ENCODE measurements at places on chromosomes 5 and 9.

- no peak for DNase-seq
These were observed 173.9 kb downstream of the WDR70 start for GRCh38 chr5:37552770-37553719.

DNA sequence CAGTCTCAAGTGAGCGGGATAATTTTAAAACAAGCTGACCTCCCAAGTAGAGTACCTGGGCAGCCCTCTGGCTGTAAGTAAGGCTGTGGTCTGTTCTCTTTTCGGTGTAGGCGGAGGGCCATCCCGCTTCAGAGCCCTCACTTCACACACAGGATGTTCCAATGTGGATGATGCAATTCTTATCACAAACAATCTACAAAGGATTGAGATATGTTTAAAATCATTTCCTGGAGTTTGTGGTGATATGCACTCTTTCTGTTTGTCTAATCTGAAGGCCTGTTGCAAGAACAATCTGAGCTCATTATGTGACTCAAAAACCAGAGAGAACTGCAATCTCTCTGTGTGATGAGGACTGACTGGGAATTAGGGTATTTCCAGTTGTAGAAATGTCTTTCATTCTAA, 42.5 kb downstream of the ITGA2 start:
- no peak for DNase-seq

GRCh38 chr9:111843971-111844370, 49.2 kb upstream of the SHOC1 start:
- DNase-seq, result no peak

- DNase-seq, result no peak
These were observed 50.1 kb downstream of the TMEM167A start for GRCh38 chr5:83026930-83027687.

DNA sequence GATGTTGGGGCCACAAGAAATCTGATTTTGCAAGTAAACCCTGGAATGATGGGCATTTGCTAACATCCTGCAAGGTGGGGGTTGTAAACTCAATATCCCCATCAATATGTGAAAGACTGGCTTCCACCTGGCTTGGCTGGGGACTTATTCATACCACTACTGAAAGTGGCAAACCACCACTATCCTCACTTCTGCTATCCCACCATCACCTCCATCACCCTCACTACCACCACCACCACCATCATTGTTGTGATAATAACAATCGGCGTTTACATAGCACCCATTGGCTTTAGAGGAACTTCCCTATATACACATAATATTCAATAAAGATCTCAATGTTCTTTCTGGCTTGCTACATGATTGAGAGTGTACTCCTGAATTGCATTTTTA, 224.7 kb upstream of the DAP start:
- DNase-seq, result no peak

- no peak for DNase-seq
These were observed 74.3 kb downstream of the LRSAM1 start for GRCh38 chr9:127525401-127526188.

DNA sequence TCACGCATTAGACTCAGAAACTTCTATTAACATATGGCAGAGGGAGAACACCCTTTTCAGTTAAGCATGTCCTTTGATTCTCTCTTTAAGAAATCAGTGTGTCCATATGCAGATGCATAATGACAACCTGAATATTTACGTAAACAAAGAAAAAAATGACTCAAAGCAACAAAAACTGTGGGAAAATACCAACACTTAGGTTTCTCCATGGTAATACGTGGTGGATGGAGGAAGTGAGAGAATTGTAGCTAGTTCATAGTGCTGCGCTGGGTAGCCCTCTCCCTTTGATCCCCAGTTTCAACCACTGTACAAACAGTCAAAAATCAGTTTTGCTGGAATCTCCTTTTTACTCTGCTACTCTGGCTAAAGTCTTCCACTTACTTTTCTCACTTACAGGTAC, 2.0 kb upstream of the MAP3K1 start:
- no peak for DNase-seq

GRCh38 chr9:734831-735511, 106.5 kb upstream of the DMRT1 start:
- no peak for DNase-seq

DNA sequence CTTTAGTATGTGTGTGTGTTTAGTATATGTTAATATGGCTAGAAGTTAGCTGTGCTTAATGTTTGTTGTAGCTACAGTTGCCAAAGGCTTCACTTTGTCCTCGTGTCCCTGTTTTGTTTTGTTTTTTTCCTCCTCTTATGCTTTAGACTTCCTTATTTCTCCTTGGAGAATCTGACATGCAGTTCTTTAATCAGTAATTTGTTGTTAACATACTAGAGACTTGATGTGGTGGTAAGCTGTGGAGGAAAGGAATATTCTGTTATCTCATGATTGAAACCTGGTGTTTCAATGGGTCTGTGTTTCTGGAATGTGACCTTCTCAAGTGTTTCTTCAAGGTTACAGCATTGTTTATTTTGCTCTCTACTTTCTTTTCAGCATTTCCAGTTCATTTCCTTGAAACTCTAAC, 515.6 kb upstream of the ST8SIA4 start:
- DNase-seq, result no peak

DNA sequence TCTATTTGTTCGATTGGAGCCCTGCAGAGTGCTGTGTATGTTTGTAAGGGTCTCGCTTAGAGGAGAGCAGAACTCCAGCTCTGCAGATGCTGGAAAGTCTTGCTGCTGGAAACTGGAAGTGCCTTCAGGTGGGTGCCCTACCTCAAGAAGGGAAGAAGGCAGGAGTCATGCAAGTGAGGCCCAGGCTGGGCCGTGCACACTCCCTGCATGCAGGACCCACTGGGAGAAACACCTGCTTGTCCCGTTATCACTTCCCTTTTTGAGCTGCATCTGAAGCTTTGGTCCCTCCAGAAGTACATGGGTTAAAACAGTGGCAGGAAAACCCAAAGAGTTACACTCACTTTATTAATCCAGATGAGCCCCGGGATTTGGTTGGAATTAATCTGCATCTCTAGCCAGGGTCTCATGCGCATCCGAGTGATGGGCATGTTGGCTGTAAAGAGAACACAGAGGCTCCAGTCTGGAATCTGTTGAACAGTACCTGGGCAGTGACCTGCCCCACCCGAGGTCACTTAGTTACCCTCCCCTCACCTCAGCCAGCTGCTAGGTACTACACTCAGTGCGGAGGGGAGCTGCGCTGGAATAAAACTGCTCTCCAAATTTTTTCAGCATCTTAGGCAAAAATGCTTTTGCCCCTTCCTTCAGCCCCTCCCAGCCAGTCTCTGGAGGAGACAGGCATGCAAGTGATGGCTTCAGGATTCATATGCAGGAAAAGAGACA, 1.4 kb downstream of the IRF1 start:
- DNase-seq, result no peak

- DNase-seq, result no peak
These were observed 5.9 kb upstream of the GADD45G start for GRCh38 chr9:89598926-89599325.

DNA sequence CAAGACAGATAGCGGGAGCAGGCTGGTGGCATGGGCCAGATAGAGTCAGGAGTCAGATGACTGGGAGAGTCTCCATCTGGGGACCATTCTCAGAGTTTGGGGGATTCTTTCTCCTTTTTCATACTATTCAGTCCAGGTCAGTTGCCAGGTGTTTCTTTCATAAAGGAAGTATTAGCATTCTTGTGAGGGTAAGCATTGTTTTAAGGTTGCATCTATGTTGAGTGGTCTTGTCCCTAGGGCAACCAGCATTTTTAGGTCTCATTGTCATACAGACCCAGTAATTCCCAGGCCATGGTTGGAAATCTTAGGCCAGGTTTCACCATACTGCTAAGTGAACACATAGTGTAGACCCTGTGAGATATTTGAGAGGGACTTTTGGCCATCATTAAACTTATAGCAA, 122.3 kb upstream of the POC5 start:
- no peak for DNase-seq

GRCh38 chr5:57653636-57654290, 171.2 kb upstream of the ACTBL2 start:
- no peak for DNase-seq

DNA sequence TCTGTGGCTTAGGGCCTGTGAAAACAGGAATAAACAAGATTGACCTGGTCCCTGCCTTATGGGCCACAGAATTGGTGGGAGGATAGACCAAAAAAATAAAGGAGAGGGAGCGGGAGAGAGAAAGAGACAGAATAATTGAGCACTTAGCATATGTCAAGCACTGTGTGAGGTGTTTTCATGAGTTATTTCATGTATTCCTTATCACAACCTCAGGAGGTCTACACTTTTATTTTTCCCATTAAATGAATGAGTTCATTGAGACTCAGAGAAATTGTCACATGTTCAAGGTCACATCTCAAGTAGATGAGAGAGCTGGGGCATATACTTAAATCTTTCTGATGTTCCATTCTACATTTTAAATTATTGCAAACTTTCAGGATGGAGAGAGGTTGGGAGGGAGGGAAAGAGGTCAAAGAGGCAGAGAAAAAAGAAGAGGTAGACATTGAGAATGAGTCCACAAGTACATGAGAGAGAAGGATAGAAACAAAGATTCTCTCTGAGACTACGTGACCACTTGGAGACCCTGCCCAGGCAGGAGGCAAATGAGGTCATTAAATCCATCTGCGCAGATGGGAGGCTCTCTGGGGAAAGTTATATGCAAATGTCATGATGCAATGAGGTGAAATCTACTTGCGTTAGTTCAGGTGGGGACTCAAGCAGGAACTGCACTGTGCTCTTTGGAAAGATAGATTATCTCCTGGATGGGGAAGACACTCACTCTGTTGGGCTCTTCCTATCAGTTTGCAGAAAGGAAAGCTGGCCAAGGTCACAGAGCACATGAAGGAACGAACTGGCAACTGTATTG, 241.5 kb downstream of the PAPPA start:
- DNase-seq, result no peak

- DNase-seq, result no peak
These were observed 167.2 kb downstream of the CACNA1B start for GRCh38 chr9:138044485-138045383.

DNA sequence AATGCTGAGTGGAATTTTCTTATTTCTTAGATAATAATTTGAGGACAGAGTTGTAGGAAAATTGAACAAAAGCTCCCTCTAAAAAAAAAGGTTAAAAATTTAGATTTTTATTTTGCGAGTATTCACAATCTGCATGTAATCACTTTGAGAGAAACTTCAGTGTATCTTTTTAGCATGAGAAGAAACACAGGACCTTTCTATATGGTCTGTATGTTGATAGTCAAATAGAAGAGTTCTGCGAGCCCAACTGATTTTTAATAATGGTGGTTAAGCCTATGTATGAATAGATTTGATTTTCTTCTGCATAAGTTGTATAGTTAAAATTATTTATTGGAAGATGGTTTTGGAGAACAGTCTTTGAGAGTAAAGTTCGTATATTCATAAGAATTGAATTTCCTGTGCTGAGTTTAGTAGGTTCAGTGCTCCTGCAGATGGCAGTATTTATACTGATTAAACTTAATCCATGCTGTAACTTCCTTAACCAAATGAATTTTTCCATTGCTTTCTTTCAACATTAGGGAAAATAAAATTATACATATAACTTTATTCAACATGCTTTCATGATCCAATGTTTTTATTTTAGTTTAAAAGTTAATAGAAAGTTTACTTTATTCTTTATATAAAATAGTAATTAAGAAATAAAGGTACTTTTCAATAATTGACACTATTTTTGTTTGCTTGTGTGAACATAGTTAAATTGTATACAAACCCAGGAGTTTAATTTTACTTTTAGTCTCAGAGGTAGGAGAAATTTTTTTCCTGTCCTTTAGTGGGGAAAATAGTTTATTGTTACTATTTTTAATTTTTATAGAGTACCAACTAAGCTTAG, 19.6 kb downstream of the TCERG1 start:
- no peak for DNase-seq

- no peak for DNase-seq
These were observed 165.9 kb upstream of the SMIM23 start for GRCh38 chr5:171619744-171620143.

DNA sequence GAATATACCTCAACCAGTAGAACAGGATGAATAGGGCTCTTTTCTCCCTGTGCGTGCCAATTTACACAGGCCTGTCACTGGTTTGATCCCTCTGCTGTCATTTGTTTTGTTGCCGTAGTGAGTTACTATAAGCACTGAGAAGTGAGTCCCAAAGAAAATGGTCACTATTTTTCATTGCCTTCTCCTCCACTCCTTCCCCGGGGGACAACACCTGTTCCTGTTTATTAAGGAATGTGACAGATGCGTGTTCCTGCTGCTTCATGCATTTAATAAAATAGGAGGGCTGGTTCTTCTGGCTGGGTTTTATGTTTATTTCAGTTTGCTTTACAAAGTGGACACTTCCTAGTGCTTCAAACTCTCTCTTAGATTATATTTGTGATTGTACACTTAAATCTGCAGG, 6.4 kb downstream of the THBS4 start:
- DNase-seq, result no peak

DNA sequence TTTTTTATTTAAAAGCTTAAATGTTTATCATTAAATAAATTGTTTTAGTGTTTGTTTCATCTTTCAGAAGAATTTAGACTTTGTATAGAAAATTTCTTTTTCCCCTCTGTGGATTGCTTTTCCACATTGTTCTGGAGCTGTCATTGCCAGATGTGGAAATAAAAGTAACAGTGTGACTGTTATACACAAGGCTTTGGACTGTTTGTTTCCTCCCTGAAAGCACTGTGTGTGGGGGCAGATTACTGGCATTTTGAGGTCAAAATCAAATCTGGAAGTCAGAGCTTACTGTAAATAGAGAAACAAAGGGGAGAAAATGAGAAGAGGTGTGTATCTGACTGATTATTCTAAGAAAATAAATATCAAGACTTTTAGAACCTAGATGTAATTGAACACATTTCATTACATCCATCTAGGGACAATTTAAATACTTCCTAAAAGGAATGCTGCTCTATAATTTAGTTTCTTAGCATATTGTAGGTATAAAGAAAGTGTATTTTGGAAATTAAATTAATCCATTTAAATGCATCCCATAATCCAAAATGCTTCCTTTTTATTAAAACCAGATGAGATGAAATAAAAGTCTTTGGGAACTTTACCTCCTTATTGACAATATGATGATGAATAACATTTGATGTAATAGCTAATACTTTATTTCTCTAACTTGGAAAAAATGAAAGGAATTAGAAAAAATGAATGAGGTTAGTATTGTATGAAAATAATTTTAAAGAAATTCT, 51.9 kb downstream of the ERCC6L2 start:
- no peak for DNase-seq

DNA sequence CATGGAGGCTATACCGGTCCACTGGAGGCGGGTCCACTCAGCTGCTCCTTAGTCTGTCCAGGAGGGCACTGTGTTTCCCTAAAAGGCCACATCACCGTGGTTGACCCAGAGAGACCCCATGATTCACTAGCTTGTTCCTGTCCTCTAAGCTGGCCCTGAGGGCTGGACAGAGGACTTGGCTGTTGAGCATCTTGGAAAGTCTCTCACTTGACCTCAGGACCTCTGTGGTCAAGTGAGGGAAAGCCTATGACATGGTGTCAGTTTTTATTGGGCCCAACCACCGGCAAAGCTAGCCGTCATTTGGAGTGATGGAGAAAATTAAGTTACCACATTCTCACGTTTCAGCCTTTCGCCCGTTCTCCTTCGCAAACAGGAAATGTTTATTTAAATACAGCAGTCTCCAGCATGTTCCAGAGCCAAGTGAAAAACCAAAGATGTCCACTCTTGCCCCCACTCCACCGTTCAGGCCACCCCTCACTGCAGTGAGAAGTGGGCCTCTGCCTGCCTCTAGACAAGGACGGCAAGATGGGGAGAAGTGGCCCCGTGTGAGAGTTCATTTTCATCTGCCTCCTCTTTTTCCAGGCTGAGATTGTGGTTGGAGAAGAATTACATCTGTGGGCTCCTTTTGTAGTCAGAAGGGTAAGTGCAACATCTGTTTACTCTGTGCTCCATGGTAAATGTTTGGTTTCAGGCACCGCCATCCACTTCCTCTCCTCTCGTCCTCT, 4.4 kb downstream of the SLIT3 start:
- no peak for DNase-seq

- no peak for DNase-seq
These were observed 218.9 kb downstream of the EPB41L4A start for GRCh38 chr5:112200131-112200530.
